GM04503 (cell line): ENCODE measurements at places on chromosomes 13 and 19.
A peak's percentile ranks its signal among the peaks of the same experiment; 100 is the strongest.

GRCh38 chr19:41895745-41896580 is 13.0 kb downstream of the ARHGEF1 start:
- no peak for DNase-seq

DNA sequence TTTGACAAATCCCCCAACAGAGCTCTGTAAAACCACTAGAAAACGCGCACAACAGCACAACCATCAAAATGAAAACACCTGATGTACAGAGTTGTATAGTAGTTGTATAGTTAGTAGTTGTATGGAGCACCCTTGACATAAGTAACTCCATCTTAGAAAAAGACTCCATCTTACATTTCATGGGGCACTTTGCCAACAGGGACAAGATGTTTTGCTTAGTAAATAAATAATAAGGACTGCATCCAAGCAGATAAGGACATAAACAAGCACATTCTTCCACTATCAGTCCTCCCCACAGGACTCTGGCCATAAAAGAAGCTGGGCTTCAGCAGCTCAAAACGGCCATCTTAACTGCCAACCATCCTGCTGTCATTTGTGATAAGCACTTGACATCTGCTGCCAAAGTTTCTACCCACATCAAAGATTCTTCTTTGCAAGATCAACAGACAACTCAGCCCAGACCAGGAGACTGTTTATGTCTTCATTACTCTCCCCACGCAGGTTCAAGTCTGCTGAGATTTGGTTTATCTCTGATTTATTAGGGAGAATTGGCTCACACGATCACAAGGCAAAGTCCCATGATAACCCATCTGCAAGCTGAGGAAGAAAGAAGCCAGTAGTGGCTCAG is 20.7 kb upstream of the ZNF331 start:
- DNase-seq = no peak

- no peak for DNase-seq
These were observed 94.5 kb downstream of the GNG7 start for GRCh38 chr19:2607712-2608601.

DNA sequence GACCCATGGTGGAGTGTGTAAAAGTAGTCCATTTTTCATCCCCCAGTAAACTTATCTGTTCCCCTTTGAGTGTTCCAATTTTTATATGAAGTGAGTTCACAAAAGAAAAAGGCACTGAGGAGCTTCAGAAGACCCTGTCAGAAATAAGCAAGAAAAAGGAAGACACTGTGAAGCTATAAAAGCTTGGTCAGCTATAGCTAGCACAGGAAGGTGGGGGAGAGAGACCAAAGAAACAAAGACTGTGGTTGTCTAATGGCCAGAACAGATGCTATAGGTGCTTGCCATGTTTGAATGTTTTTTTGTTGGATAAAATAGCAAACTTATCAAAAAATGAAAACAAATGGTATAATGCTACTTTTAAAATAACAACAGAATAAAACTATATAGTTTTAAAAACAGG is 46.5 kb downstream of the RCBTB2 start:
- no peak for DNase-seq

GRCh38 chr19:44278181-44278690 is 18.6 kb downstream of the ZNF233 start:
- DNase-seq = peak; percentile 33

DNA sequence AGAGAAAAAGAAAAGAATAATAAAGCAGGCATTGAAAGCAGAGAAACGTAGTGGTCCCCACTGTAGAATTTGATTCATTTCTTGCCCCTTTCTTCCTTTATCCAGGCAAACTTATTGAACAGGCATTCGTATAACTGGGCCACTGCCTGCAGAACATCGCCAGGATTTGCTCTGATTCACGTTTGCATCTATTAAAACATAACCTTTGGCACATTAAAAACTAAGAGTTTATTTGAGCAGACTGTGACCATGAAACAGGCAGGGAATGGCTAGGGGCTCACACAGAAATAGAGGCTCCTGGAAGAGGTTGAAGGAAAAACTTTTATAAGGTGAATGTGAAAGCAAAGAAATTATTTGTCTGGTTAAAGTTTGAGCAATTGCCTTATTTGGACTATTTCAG is 12.5 kb upstream of the SUPT20H start:
- no peak for DNase-seq

DNA sequence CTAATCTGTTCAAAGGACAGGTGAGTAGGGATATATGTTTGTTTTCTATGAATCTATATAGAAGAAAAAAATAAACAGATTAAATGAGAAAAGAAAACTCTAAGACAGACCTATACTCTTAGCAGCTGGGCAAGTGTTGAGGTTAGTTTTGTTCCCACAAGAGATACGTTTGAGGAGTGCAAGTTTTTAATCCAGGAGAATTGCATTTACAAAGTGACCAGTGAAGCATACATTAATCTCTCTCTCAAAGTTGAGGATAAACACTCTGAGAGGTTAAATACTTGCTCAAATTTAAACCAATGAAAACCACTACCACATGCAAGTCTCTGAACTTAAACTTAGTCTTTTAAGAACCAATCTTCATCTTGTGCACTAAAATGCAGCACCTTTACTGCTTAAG is 930.5 kb upstream of the MIR17HG start:
- DNase-seq = no peak

DNA sequence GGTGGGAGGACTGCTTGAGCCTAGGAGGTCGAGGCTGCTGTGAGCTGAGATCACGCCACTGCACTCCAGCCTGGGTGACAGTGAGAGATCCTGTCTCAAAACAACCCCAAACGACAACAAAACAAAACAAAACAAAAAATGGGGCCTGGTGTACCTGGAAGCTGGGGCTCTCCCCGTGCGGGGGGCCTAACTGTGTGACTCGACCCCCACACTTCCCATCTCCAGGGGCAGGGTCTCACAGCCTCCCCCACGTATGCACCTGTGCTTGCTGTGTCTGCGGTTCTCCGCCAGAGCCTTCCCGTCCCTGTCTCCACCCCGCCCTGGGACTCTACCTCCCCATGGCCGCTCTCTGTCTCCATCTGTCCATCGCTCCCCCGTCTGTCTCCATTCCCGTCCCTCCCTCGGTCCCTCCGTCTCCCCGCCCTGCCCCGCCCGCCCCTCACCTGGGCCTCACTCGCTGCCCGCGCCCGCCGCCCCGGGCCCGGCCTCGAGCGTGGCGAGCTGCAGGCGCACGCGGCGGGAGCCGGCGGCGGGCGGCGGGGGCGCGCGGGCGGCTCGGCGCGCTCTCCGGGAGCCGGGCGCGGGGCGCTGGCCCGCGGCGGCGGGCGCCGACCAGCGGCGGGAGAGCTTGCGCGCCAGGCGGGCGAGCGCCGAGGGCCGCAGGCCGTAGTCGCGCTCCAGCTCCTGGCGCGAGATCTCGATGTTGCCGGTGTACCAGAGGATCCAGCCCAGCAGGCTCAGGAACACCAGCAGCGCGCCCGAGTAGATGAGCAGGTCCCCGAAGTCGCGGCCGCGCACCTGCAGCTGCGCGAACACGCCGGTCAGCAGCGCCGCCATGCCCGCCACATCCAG is 587 bp downstream of the TMEM238 start:
- DNase-seq = no peak

GRCh38 chr19:43519436-43520088 is 7.4 kb downstream of the ETHE1 start:
- DNase-seq = peak; percentile 78

- DNase-seq = no peak
These were observed 69.2 kb upstream of the SERP2 start for GRCh38 chr13:44304433-44304725.

DNA sequence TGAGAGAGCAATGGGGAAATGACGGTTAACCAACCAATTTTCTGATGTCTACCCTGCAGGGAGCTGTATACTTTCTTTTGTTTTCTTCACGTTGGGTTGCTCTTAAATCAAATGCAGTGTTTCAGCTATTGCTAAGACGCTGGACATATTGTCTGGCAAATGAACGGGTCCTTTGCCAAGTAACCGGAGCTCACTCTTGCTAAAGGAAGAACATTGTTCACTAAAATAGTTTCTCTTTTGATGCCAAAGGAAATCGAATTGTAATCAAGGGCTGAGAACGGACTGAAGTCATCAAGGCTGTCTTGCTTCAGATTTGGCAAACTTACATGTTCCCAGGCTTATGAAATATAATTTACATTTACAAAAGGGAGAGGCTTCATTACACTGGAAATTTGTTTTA is 142.3 kb upstream of the ARGLU1 start:
- DNase-seq = no peak

DNA sequence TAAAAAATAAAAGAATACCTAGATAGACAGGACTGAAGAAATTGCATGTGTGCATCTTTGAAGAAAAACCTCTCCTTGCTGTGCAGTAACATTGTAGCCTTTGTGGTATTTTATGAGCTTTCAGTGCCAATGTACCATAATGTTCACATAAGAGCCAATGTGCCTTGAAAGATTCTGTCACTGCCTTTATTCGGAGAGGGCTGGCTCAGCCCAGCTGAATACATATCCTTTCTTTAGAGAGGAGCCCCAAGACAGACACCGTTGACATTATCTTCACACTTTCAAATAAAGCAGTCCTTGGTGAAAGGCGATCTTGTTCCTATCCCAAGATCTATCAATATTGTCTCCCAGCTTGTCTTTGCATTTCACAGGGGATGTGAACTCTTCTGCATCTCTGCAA is 18.5 kb upstream of the CNMD start:
- no peak for DNase-seq

DNA sequence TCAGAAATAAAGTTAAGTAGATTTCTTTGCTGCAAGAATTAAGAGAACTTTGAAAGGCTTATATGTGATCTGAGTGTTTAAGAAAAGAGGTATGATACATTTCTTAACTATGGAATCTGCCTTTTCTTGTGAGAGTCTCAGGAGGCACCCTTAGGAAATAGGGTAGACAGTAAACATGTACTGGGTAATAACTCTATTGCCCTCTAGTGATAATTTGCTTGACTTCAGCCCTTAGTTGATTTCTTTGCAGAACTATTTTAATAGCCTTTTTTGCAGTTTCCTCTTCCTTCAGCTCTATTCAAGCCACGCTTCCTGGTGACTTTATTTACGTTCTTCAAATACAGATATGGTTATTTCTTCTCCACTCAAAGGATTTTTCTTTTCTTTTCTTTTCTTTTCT is 37.0 kb upstream of the CCNA1 start:
- DNase-seq = peak; percentile 31

- no peak for DNase-seq
These were observed at the start of gene LMTK3 for GRCh38 chr19:48511800-48512503. Gene LMTK3, minus strand, starts transcription at chr19:48511835. Its CDS starts 259 bp downstream, at chr19:48511576.

DNA sequence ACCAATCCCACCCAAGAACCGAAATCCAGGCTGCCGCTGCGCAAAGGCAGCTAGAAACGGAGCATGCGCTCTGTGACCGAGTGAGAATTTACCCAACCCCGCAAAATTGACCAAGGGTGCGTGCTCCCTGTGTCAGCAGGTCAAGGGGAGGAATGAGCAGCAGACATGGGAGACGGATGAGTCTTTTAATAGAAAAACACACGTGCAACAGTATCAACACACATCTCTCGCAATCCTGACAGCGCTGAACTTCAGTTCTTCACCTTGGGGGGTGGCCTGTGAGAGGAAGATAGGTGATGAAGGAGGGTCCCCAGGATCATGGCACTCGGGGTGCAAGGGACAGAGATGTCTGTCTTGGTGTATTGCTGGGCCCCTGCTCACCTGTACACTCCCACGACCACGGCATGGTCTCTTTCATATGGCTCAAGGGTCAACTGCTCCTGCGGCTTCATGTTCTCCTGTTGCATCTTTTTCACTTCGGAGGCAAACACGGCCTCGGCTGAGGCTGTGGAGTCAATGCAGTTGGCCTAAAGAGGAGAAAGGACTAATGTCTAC is 402 bp upstream of the DYRK1B start:
- DNase-seq = no peak

DNA sequence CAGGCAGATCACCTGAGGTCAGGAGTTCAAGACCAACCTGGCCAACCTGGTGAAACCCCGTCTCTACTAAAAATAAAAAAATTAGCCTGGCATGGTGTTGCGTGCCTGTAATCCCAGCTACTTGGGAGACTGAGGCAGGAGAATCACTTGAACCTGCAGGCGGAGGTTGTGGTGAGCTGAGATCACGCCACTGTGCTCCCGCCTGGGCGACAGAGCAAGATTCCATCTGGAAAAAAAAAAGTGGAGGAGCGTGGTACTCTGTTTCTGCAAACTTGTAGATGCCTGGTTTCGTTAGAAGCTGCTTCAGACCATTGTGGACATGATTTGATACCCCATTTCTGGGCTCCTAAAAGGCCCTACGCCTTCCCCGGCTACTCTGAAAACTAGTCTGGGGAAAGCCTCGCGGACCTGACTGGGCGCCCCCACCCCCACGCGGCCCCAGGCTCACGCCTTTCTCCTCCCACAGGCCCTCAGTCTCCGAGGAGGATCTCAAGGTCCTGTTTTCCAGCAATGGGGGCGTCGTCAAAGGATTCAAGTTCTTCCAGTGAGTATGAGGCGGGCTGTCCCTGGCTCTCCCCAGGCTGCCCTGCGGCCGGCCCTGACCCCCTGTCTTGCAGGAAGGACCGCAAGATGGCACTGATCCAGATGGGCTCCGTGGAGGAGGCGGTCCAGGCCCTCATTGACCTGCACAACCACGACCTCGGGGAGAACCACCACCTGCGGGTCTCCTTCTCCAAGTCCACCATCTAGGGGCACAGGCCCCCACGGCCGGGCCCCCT is 11.5 kb downstream of the PLPPR3 start:
- no peak for DNase-seq

GRCh38 chr13:72180253-72180952 is 313.4 kb upstream of the DACH1 start:
- no peak for DNase-seq

- DNase-seq = no peak
These were observed 638 bp downstream of the ADGRE5 start for GRCh38 chr19:14381689-14382474.

- DNase-seq = no peak
These were observed at the start of gene EFNA2 for GRCh38 chr19:1285737-1286360. Gene EFNA2, plus strand, starts transcription at chr19:1285873. Its CDS starts 296 bp downstream, at chr19:1286169.

DNA sequence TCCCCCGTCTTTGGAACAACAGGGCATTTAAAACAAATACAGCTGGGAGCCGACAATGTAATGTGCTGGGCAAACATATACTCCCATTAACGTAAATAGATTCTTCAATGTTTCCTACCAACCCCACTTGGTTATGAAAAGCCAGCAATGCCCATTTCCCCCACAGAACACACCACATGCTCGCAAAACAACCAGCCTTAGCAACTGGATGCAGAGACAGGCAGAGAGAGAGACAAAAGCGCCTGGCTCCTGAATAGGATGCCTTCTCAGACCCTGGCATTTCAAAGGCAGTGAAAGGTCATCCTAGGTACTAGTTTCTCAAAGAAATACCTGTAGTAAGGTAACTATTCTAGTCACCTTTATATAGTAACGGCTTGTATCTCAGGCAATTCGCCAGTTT is 462.9 kb downstream of the ITGBL1 start:
- DNase-seq = no peak

DNA sequence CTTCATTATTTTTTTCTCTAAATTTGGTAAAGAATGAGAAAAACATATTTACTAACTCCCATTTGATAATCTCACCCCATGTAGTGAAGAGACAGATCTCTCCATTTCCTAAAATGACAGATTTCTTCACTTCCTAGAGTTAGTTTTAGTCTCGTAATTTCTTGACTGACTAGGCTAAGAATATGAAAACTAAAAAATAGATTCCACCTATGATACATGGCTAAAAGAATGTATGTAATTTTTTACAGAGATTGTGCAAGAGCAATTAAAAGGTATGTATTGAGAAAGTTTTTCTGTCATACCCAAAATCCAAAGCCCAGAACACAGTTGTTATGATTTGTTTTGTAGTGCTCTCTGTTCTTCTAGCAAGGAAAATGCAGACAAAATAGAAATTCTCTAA is 9.5 kb downstream of the NALCN start:
- DNase-seq = no peak
